ENCODE measurements at places on chromosomes 2 and 18.

DNA sequence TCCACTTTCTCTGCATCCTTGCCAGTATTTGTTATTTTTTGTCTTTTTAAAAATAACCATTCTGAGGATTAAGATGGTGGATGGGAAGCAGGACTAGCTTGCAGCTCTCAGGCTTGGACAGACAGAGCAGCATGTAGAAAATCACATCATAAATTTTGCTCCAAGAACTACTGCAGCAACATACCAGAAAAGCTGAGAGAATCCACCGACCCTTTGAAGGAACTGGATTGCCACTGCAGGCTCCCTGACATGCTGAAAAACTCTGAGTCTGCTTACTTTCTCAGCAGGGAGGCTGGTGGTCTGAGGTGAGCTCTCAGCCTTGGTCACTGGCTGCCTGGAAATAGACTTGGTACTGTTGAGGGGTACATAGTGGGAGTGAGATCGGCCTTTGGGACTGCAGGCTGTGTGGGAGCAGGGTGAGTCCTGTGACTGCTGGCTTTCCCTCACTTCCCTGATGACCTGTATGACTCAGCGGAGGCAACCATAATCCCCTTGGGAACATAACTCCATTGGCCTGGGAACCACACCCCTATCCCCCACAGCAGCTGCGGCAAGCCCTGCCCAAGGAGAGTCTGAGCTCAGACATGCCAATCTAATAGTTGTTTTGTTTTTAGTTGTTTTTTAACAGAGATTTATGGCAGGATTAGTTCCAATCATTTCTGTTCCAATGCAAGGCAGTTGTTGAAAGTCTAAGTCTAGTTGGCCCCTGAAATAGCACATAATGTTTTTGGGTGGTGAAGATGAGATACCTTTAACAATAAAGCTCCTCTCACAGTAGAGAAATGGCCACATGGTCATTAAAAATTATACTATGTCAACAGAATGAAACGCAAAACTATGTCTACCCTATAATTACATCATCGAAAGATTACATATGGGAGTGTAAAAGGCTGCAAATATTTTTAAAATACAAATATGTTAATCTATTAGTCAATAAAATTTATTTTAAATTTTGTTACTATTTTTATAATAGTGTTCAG lies 414.2 kb upstream of the CHAC2 start:
- no peak for DNase-seq

DNA sequence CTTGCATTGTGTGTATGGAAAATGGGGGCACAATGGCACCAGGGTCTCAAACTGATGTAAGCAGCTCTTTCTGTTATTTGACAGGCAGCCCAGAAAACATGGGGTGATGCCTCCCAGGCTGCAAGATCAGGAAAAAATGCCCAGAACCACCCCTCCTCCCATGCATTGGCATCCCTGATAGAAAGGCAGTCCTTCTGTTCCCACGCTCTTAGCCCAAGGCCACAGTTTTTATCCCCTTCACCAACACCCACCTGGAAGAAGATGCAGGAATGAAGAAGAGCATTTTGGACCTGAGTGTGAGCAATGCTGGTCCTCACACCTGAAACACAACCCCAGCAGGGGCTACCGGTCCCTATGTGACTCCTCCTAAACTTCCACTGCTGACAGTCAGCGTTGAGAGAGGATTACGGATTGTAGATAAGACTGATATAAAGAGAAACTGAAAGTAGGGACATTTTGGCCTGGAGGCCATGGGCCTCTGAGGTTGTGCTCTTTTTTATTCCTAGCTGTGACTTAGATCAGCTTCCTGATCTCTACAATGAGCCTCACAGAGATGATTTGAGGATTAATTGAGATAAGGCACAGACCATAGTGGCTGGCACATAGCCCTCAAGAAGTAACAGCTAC lies 386.0 kb upstream of the ATP5MC3 start:
- DNase-seq, result no peak

DNA sequence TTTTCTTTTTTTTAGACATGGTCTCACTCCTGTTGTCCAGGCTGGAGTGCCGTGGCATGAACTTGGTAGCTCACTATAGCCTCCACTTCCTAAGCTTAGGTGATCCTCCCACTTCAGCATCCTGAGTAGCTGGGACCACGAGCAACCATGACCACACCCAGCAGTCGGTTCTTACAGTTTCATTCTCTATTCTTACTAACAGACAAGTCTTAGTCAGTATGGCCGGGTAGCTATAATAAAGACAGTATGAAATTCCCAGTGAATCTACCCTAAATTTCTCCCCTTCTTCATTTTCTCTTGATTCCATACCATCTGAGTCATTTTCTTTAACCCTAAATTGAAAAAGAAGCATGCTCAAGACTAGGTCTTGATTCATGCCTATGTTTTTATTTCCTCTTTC lies 775.3 kb upstream of the NRXN1 start:
- no peak for DNase-seq

DNA sequence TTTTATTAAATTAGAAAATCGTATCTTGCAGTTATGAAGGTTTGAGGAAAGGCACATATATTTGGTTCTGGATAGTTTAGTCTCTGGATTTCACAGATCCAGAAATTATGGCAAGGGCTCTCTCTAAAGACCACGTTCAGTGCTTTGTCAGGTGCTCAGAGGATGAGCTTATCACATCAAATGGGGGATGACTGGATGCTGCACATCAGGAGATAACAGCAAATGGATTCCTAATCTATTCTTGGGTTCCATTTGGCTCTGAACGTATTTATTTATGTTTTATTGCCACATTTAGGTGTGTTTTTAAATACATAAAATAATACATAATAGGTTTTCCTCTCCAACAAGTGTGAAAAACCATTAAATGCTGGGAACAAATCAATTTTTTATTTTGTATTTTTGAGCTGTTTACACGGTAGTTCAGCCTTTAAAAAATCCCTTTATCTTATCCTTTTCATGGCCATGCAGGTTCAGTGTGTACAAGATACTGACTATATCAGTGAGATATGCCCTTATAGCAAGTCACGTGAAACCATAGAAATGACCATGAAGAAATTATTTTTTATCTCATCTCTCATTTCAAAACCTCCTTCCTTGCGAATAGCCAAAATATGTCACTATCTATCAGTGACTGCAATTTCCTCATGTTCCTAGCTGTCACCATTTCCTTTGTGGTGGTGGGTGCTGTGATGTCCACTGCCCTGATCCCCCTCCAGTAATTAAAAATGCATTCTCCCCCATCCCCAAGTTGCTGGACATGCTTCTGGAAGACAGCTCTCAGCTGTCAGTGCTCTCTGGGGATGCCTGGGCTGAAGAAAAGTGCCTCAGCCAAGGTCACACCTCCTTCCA lies 25.9 kb upstream of the CXCR4 start:
- no peak for DNase-seq

- DNase-seq, result no peak
Observed at GRCh38 chr2:159506202-159506601, 110.1 kb downstream of the BAZ2B start.

GRCh38 chr2:11781602-11782001 lies 35.2 kb downstream of the LPIN1 start:
- no peak for DNase-seq

DNA sequence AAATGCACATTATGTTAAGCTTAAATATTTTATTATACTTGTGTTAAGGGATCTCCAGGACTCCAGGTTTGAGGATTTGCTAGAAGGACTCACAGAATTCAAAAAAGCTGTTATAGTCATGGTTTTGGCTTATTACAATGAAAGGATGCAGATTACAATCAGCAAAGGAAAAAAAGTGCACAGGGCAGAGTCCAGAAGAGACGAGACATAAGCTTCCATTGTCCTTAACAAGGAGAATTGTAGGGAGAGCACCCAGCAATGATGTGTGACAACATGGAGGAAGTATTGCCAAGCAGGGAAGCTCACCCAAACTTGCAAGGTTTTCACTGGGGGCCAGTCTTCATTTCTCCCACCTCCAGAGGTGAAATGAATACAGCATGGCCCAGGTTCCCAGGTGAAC lies 12.8 kb upstream of the MYO5B start:
- DNase-seq, result no peak

DNA sequence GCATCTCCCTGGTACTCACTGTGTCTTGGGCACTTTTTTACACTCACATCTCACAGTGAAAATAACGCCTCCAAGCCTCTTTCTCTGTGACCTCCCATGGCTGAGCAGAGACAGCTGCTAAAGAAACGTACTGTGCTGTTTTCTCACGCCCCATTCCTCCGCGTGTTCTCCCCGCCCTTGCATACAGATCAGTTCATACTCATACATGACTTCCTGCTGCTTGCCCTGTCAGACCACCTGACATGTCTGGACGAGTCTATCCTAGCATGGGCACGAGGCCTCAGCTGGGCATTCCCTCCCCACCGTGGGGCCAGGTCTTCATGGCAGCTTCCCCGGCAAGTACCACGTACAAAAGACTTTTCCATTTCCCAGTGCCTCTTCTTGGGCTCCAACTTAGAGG lies 21.2 kb upstream of the IL1A start:
- no peak for DNase-seq

DNA sequence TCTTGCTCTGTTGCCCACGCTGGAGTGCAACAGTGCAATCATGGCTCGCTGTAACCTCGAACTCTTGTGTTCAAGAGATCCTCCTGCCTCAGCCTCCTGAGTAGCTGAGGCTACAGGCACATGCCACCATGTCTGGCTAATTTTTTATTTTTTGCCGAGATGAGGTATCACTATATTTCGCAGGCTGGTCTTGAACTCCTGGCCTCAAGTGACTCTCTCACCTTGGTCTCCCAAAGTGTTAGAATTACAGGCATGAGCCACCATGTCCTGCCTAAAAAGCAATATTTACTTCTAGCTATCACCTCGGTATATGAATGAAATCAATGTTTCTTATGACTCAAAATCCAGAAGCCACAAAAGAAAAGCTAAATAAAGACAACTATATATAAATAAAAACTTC lies 2.2 kb downstream of the BUB1 start:
- no peak for DNase-seq

DNA sequence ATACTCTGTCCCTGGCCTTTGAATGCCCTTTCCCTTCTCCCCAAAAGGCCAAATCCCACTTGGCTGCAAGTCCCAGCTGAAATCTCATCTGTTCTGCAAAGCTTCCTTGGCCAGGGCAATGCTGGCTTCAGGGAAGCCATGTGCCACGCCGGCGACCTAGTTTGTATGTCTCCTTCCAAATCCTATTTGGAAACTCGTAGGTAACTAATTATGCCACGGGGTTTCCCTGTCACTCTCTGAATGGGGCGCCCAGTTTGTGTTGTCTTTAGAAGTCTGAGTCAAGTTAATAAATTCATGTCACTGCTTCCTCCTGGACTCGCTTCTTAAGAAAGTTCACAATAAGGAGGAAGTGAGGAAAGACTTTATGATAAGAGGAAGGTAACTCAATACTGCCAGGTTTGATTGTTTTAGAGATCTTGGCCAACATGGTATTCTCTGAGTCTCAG lies 19.1 kb downstream of the FHL2 start:
- peak; percentile 80 for DNase-seq

- no peak for DNase-seq
Observed at GRCh38 chr18:5627776-5628511, 84.1 kb upstream of the EPB41L3 start.

DNA sequence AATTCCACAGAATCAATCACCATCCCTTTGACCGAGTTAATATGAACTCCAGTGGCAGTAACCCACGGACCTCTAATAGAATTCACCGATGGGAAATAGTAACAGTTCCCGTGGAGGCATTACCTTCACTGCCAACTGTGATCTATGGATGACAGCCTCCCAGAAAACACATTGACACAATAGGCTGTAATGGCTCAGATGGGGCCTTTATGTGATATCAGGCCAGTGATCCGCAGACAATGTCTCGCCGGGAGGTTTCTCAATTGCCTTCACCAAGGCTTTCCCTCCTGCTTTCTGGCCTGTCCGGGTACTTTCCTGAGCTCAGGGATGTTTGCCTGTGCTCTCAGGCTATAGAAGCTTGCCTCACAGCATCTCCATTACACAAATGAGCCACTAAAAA lies 34.4 kb upstream of the KLF7 start:
- no peak for DNase-seq

DNA sequence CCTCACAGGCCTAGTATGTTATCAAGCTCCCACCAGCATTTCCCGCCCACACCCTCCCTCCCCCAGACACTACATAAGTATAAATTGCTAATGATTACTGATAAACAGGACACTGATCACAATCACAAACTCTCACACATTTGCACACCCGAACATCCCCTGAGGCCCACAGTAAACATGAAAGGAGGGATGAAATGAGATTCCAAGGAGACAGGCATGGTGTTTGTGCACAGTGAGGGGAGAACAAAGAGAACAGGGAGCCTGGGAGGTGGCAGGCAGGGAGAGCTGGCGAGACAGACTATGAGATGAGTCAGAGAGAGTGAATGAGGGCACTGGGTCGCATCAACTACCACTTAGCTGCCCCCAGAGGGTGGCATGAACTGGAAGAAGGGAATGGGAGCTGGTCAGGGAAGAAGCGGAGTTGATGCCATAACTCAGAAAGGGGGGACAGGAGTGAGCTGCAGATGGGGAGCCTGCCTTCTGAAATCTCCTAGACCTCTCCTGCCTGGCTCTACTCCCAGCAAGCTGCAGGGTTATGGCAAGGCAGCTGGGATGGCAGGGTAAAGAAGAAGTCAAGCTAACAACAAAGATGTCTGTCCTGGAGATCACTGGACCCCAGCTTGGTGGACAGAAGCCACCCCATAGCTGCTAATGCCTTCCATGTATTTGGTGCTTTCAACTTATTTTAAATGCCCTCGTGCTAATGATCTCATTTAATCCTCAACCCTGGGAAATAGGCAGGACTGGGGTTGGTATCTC lies 5.1 kb downstream of the KIF3C start:
- DNase-seq, result no peak

- no peak for DNase-seq
Observed at GRCh38 chr2:47346-47725, 1.0 kb upstream of the FAM110C start.

- no peak for DNase-seq
Observed at GRCh38 chr2:63093502-63093901, 42.9 kb downstream of the OTX1 start.

GRCh38 chr2:69080071-69080470 lies 67.1 kb downstream of the ANTXR1 start:
- no peak for DNase-seq

DNA sequence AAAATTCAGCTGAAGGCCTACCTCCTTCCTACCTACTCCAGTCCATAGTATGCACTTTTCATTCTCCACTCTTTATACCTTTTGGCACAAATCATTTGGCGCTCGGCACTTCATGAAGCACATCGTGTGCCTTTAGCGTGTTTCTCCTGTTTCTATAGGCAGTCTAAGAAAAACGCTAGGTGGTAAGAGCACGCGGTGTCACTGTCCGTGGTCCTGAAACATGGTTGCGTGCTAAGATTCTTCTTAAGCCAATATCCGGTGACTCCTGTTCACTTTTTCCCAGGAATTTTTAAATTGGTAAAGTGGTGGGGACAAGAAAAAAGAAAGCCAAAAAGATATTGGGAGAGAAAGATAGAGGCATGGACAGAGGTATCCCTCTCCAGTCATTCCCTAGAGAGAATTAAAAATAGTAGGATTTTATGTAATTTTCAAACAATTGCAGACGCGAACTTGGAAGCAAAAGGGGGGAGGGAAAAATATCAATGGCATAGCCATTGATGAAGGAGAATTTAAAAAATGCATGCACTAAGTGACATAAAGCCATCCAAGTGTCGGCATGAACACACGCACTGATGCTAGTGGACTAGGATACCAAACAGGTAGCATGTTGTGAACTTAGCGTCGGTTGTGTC lies 1.4 kb upstream of the CTNNA2 start:
- DNase-seq, result peak; percentile 68
